Effector CD4-positive, alpha-beta T cell (primary cell): ENCODE measurements at places on chromosomes 1 and 21.
A peak's percentile ranks its signal among the peaks of the same experiment; 100 is the strongest.

DNA sequence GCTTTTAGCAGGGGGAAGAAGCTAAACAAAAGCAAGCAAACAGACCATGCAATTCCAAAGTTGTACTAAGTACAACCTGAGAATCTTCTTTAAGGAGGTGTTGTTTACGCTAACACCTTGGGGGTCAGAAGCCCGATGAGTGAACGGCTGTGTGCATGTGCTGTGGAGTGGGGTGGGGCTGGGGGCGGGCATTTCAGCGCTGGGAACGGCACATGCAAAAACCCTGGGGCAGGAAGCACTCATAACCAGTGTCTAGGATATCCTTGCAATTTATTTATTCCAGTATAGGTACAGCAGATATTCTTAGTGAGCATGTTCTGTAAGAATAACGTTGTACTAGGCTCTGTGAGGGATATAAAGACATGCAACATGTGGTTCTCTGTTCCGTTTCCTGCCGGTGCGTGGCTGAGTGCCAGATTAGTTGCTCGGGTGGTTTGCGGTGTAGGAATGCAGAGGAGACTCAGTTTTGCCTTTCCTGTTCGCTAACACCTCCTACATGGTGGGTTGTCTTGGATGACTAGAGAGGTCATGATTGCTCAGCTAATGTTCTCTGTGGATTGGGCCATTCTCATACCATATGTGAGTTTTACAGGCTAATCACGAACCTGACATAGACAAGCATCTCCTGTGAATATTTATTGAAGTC lies 3.7 kb downstream of the FASLG start:
- DNase-seq, result peak; percentile 75

GRCh38 chr21:39800311-39800710 lies 55.3 kb downstream of the IGSF5 start:
- no peak for DNase-seq

GRCh38 chr1:53398091-53398490 lies 61.1 kb upstream of the DMRTB1 start:
- no peak for DNase-seq

GRCh38 chr1:8984990-8985389 lies 39.3 kb downstream of the CA6 start:
- DNase-seq, result no peak

GRCh38 chr1:239816081-239816782 lies 275.5 kb upstream of the FMN2 start:
- DNase-seq, result no peak

GRCh38 chr1:227733309-227733705 lies 1.8 kb downstream of the JMJD4 start:
- no peak for DNase-seq

GRCh38 chr1:22216210-22216883 lies 73.5 kb upstream of the WNT4 start:
- no peak for DNase-seq

DNA sequence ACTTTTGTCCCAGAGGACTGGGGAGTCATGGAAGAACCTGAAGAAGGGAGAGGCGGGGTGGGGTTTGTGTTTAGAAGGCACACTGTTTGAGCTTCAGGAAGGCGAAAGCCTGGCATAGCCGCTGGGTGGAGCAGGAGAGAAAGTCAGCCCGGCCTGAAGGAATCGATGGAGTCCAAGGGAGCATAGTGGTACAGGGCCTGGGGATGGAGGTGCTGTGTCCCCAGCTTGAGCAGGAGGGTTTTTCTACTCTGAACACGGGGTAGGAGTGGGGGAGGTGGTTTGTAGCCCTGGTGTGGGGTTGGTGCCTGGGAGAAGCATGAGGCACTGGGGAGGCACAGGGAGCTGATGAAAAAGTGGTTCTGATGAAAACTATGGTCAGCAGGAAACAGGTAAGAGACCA lies 4.7 kb upstream of the CCDC24 start:
- no peak for DNase-seq

DNA sequence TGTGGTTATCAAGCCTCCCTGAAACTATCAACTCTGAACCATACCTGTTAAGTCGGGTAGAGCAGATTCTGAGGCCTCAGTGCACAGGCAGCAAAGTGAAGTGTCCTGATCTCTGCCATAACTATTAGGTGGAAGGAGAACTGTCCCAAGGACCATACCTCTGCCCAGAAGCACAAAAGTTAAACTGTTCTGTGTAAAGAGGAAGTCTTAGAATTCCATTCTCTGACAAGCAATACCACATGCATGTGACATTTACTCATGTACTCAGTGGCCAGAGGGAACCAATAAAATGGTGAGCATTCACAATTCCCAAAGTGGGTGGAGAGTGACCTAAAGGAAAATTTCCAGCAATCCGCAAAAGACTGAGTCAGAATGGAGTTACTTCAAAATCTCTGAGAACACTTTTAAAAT lies 61.0 kb downstream of the TOR3A start:
- no peak for DNase-seq

DNA sequence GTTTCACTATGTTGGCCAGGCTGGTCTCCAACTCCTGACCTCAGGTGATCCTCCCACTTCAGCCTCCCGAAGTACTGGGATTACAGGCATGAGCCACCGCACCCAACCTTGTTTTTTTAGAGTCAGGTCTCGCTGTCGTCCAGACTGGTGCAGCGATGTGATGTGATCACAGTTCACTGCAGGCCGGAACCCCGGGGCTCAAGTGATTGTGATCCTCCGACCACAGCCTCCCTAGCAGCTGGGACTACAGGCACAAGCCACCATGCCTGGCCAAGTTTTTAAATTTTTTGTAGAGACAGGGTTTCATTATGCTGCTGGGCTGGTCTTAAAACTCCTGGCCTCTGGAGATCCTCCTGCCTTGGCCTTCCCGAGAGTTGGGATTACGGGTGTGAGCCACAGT lies 46.1 kb upstream of the LIN9 start:
- no peak for DNase-seq

- DNase-seq, result no peak
These were observed 14.4 kb downstream of the SLC41A1 start for GRCh38 chr1:205798577-205798976.

GRCh38 chr1:108570998-108571401 lies 11.1 kb downstream of the EEIG2 start:
- no peak for DNase-seq

DNA sequence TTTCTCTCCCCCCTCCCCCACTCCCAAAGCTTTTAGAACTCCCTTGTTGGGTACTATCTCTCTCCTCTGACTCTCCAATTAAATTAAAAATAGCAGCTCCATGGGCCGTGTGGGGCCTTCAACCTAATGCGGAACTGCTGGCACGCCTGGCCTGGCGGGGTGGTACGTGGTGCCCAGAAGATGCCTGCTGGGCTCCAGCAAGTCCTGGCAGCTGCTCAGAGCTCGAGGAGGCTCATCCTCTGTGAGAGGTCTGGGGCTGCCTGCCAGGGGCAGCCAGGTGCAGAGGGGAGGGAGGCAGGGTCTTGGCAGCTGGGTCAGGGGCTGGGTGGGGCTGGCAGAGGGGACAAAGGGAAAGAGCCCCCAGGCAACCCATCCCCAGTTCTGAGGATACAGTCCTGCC lies 74.4 kb downstream of the ACTL8 start:
- DNase-seq, result no peak

DNA sequence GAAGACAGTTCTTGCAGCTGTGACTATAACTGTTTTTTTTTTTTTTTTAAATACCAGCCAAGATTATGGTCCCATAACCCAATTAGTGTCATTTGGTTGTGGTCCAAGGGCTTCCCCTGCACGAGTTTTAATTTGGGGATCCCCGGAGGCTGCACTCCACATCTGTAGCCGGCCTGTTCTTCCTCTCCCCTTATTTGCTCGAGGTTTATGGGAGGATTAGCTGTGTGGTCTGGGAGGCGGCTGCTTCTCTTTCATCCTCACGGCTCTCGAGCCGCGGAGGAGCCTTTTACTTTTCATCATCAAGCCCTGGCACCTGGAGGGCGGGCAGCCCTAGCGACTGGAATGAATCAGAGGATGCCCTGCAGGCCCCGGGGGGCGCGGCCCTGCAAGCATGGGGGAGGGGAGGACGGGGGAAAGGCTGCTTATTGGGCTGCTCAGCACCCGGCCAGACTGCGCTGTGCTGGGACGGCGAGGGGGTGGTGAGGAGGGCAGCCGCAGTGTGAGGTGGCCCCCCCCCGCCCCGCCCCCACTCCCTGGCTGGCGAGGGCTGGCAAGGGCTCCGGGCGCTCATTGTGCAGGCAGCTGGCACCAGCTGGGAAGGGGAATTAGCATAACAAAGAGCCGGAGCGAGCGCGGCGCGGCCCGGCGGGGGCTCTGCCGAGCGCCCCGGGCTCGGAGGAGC lies 18.5 kb downstream of the SERTAD4 start:
- DNase-seq, result no peak
